ENCODE measurements at places on chromosomes 3 and 15. TPM values are rescaled to one million over a fixed set of nuclear protein-coding genes. Genes with fewer than 3 reads are reported as not detected.

GPR160 gene
- total RNA-seq, result 8.2 TPM

CLRN1 gene
- not detected for total RNA-seq

CA12 gene
- total RNA-seq, result 0.58 TPM

GUCA1C gene
- total RNA-seq, result not detected

FAM174B gene
- 2.6 TPM for total RNA-seq

LRTM1 gene
- not detected for total RNA-seq

ABI3BP gene
- total RNA-seq, result not detected

SRPRB gene
- 63.8 TPM for total RNA-seq

MKRN3 gene
- 1.6 TPM for total RNA-seq

ADIPOQ gene
- not detected for total RNA-seq

DNA sequence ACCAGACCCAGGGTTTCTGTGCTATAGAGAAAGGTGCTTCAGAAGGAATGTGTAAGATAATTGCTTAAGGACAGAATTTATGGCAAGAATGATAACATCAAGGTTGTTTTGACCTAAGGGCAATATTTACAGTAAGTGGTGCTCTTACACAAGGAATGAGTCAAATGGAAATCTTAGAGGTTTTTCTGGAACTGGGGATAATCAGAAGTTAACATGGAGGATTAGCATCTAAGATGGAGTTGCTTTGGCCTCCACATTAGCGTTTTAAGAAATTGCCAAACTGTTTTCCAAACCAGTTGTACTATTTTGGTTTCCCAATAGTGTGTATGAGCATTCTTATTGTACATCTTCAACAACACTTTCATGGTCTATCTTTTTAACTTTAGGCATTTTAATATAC lies 3.1 kb downstream of the WDR93 start:
- DNase-seq, result no peak

- no peak for DNase-seq
Measured at GRCh38 chr15:96858694-96859093, 528.2 kb downstream of the NR2F2 start.

DNA sequence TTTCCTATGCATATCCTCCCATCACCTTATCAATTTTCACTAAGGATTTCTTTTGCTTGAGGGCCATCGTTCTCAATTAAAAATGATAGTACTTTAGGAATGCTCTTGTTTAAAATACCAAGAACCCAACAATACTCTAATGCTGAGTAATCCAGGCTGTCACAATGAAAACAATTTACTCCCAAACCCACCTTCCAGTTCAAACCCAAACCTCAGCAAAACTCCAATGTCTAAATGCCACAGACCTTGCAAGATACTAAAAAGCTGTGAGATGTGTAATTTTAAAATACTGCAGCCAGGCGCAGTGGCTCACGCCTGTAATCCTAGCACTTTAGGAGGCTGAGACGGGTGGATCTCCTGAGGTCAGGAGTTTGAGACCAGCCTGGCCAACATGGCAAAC lies 889.8 kb downstream of the ROBO1 start:
- no peak for DNase-seq

- no peak for DNase-seq
Measured at GRCh38 chr3:106985721-106986120, 391.5 kb upstream of the CCDC54 start.

DNA sequence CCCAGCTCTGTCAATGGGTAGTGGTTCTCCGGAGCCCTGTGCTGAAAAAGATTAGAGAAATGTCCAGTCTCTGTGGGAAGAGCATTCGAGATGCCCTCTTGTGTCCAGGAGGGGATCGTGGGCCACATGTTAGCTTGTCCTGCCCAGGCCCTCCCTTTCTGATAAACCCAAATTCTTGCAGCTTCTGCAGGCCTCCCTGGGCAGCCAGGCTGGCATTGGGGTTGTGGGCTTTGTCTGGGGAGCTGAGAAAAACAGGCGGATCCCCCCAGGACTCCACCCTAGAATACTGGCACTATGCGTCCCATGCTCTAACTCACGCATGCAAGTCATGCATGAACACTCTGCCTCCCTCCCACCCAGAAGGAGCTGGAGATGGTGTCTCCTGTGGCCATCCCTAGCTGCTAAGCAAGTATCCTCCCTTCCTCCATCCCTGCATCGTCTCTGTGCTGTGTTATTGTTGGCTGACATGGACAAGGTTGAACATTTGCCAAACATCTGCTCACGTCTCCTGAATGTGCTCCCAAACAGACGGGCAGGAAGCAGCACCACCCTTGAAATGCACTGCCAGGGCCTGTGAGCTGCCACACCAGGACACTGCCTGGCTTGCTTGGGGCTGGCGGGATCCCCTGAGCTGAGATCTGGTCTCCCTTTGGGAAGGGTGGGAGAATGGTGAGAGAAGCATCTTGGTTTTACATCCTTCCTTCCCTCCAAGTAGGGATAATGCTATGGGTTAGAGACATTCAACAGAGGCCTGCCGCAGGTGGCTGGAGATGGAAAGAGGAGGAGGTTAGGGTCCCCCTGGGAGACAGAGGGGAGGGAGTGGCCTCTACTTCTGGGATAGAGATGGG lies 26.5 kb downstream of the CFAP161 start:
- no peak for DNase-seq

GRCh38 chr15:36050899-36051298 lies 504.9 kb upstream of the DPH6 start:
- no peak for DNase-seq

GRCh38 chr3:29484633-29485032 lies 203.8 kb downstream of the RBMS3 start:
- no peak for DNase-seq

DNA sequence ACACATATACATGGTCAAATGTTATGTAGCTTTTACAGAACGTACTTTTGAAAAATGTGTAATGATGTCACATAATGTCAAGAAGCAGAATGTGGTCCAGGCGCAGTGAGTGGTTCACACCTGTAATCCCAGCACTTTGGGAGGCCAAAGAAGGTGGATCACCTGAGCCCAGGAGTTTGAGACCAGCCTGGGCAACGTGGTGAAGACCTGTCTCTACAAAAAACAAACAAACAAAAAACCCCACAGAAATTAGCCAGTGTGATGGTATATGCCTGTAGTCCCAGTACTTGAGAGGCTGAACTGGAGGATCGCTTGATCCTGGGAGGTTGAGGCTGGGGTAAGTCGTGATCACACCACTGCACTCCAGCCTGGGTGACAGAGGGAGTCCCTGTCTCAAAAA lies 15.9 kb upstream of the GLCE start:
- no peak for DNase-seq

DNA sequence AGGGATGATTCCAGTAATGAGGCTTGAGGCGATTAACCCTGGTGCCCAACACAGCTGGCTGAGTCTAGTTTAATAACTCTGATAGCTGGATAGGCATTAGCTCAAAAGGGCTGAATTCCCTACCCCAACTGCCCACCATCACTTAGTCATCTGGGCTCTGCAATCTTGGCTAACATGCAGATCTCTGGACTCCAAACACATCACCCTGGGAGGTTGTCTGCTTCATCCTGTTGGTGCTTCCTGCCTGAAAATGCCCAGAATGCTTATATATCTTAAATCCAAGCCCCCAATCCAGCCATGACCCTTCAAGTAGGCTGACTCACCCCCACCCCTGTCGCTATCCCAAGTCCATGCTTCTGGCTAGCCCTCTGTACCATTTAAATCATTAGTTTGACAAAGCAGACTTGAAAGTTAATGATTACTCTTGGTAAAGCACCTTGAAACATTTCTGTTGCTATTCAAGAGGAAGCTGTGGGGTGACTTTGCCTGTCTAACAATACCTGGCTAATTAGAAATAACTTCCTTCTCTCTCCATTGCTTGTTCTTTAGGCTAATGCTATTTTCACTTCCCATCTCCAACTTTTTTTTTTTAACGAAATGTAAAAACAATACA lies 107.0 kb upstream of the RORA start:
- DNase-seq, result no peak

DNA sequence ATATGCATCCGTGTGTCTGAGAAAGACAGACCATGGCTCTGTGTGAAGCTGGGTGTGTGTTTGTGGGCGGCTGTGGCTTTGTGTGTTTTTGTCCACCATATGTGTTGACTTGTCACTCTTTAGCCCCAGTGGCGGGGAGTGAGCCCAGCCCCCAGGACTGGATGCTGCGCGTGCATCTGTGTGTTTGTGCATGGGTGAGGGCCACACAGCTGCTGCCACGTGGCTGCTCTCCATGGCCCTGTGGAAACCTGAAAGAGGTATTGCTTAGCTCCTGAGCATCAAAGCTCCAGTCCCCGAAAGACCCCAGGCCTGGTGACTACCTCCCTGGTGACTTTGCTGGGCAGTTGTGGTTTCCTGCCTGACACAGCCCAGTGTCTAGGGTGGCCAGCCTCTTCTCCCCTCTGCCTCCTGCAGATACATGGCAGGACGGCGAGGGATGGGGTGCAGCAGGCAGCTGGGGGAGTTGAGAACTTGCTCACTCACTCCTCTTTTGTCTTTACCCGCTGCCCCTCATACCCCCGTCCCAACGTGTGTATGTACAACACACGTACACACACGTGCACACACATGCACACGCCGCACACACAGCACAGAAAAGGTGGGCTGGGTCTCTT lies 6.5 kb downstream of the EPHB3 start:
- DNase-seq, result no peak

GRCh38 chr3:50132421-50133282 lies 22.5 kb upstream of the SEMA3F start:
- no peak for DNase-seq

DNA sequence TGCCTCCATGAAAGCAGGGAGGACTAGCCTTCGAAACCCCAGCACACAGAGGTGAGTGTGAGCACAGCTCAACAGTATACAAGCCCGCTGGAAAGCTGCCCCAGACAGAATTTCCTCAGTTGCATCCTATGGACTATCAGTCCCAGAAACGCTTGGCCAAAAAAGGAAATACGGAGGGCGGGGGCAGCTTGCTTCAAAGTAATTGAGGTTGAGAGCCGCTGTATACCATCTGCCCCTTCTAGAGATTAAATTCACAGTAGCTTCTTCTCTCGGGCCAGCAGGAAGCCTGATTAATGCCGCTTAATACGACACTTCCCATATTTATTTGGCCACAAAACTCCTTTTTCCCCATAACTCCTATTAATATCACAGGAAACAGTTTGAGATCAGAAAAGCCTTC lies 88.7 kb downstream of the LIPC start:
- DNase-seq, result no peak

- no peak for DNase-seq
Measured at GRCh38 chr3:32421991-32422859, 30.6 kb downstream of the CMTM7 start.

DNA sequence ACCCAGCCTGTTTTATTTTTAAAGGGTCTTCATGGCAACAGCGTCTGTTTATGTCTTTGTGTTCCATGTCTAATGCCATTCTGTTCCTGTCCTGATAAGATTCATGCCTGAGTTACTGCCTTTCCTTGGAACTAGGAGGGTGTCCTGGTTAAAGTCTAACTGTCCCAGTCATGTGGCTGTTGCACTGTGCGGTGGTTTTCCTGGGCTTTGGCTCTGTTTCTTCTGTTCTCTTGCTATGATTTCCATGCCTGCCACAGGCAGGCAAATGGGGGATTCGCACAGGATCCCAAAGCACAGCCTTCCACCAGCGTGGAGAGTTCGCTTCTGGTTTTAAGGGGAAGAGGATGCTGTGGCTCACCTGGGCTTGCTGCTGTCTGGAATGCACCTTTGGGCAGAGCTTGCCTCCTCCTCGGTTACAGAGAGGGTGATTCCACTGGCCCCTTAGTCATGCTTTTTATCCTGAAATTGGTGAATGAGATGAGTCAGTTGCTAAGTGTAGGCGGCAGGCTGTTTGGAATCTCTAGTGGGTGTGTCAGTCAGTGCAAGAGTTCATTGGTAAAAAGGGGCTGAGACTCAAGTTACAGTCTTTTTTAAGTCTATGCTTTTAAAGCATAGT lies 86.8 kb downstream of the CCK start:
- DNase-seq, result peak; percentile 17
